ENCODE measurements at places on chromosomes 12 and 14. TPM values are rescaled to one million over a fixed set of nuclear protein-coding genes. Genes with fewer than 3 reads are reported as not detected.

KCNK13 gene
- not detected for total RNA-seq

OLR1 gene
- total RNA-seq = not detected

IAPP gene
- total RNA-seq = not detected

CIROP gene
- total RNA-seq = not detected

APEX1 gene
- total RNA-seq = 58.0 TPM

DAO gene
- not detected for total RNA-seq

TEX52 gene
- total RNA-seq = not detected

ITPK1 gene
- total RNA-seq = 18.1 TPM

MANSC1 gene
- 16.2 TPM for total RNA-seq

P2RX7 gene
- 5.7 TPM for total RNA-seq

MGAT4C gene
- total RNA-seq = not detected

PAX9 gene
- 0.22 TPM for total RNA-seq

TESPA1 gene
- not detected for total RNA-seq

OTOGL gene
- total RNA-seq = 0.11 TPM

PRB4 gene
- total RNA-seq = not detected

GPRC5D gene
- not detected for total RNA-seq

SLC2A14 gene
- total RNA-seq = not detected
